SHP77 (cell line): ENCODE measurements at places on chromosomes 5 and 9.

- DNase-seq: no peak
Observed at GRCh38 chr5:153517241-153517611, 26.8 kb downstream of the GRIA1 start.

DNA sequence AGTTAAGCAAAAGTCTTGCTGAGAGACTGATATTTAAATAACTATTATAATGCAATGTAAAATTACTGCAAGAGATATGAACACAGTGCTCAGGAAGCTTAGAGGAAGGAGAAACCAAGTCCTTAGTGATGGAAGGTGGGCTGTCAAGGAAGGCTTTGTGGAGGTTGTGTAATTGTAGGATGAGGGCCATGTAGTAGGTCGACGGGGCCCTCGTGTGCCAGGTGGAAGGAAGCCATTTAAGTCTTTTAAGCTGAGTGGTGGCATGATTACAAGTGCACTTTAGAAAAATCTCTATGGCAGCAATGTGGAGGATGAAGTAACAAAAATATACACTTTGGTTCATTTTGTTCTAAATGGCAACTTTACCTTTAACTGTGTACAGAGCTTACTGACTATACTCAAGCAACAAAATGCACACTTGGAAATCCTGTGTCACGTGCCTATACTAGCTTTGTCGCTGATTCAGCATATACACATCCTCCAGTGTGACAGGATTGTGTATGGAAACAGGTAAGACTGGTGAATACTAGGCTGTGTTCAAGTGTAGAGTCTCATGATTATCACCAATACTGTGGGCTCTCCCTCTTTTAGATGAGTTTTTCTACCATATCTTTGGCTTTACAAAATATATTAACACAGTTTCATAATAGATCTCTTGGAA, 78.6 kb downstream of the TMC1 start:
- no peak for DNase-seq

- no peak for DNase-seq
Observed at GRCh38 chr5:180433032-180433422, 61.2 kb upstream of the CNOT6 start.

GRCh38 chr9:95722141-95722540, 153.3 kb upstream of the ERCC6L2 start:
- DNase-seq: no peak

- DNase-seq: no peak
Observed at GRCh38 chr9:137300567-137301080, 1.4 kb downstream of the NRARP start.

- peak; percentile 89 for DNase-seq
Observed at GRCh38 chr9:136903041-136903554, 16.8 kb downstream of the TRAF2 start.

- no peak for DNase-seq
Observed at GRCh38 chr5:78317515-78317914, 23.0 kb upstream of the AP3B1 start.

- DNase-seq: no peak
Observed at GRCh38 chr5:1879292-1880263, 3.1 kb downstream of the IRX4 start.

- no peak for DNase-seq
Observed at GRCh38 chr9:92642041-92642451, 27.9 kb downstream of the IPPK start.

DNA sequence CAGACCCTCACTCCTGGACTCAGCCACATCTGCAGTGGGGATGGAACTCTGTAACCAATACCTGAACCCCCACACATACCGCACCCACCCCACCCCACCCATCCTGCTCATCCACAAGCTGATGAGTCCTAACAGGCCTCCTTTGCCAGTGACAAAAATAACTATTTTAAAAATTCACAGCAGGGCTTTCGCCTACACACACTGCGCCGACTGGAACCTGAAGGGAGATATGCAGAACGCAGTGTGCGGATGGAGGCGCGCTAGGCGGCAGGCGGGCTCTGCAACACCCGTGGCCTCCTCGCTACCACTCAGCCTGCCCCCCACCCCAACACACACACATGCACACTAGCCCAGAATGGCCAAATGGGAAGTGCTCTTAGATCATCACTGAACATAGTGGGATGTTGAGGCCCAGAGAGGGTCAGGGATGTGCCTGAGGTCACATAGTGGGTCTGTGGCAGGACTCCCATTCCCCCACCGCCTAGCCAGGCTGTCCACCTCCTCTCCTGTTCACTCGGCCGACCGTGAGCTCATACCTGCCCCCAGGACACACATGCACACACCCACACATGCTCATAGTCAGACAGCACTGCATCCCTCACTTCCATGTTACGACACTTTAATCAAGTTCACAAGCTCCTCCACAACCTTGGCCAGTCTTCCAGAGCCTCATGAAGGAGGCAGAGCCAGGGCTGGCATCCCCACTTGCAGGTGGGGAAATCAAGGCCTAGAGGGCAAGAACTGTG, 6.3 kb upstream of the CAMK2A start:
- no peak for DNase-seq

GRCh38 chr5:131999041-131999440, 12.4 kb downstream of the ACSL6 start:
- DNase-seq: no peak

DNA sequence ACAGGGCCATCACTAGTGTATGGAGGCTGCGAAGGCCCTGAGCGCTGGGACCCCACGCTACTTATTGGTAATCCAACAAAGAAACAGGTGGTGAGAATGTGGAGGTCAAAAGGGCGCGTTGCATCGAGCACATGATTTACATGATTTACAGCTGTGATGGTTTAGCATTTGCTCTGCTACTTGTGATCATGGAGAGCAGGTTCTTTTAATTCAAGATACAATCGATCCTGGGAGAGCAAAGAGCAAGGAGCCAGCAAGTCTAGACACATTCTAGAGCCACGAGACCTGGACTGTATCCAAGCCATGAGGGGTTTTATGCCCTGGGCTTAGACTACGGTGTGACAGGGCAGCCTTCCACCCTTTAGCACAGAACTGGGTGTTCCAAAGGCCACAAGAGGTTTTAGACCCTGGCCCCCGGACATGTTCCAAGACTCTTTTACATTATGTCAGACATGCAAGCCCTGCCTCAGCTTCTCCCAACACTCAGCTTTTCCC, 47.0 kb upstream of the CLK4 start:
- DNase-seq: no peak

DNA sequence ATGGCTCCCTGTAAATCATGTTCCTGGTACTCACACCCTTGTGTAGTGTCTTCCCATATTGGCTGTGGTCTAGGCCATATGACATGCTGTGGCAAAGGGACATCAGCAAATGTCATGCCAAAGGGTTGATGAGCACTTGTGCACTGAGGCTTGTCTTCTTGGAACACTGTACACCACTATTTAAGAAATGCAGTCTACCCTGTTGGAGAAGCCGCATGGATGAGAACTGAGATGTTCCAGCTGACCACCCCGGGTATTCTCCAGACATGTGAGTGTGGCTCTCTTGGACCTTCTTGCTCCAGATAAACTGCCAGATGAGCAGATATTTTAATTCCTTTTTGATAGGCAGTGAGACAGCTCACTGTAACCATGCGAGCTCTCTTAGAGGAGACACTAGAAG, 20.5 kb upstream of the NPR3 start:
- DNase-seq: no peak

- no peak for DNase-seq
Observed at GRCh38 chr5:6328173-6328572, 50.2 kb downstream of the MED10 start.

DNA sequence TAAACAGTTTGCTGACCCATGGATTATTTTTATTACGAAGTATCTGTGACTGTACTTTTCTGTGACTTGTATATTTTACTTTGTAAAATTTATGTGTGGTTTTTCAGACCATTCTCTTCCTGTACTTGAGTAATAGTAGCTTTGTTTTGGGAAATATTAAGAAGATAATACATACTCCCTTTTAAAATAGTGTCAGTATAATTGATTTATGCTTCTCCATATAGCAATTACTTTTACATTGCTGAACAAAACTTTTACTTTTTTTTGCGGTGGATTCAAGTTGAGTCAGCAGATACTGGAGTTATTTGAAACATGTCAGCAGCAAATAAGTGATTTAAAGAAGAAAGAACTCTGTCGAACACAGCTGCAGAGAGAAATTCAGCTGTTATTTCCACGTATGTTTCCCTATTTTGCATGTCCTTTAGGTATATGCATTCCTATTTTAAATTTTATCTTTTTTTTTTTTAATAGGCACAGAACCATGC, 28.4 kb downstream of the TENT2 start:
- DNase-seq: no peak

- no peak for DNase-seq
Observed at GRCh38 chr5:149046196-149046829, 16.5 kb downstream of the SH3TC2 start.

- no peak for DNase-seq
Observed at GRCh38 chr9:135222881-135223760, 135.7 kb downstream of the OLFM1 start.

- no peak for DNase-seq
Observed at GRCh38 chr5:16681876-16682275, 65.1 kb upstream of the RETREG1 start.

- DNase-seq: no peak
Observed at GRCh38 chr9:4798281-4799032, 5.7 kb downstream of the RCL1 start.

DNA sequence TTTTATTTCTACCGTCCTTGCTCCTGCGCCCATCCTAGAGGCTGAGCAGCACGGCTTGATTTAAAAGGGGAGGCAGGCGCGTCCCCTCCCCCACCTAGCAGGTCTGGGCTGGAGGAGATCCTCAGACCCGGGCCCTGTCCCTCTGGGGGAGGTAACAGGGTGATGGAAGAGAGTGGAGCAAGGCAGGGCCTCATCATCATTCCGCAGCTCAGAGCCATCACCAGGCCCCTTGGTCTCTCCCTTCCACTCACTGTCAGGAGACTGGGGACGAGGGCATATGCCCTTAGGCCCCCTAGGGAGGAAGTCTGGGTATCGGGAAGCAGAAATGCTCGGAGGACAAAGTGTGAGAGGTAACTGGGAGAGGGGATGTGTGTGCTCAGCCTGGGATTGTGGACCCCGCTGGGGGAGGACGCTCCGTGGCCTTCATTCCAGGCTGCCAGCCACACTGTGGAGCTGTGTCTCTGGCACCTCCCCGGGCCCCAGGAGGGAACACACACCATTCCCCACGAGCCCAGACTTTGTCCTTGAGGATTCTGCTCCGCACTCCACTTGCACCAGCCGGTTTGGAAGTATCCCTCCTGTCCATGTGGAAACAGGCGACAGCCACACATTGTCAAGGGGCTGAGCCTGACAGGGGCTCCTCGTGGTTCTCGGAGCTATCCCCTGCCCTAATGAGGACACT, 761 bp downstream of the REEP2 start:
- DNase-seq: no peak

GRCh38 chr9:89046832-89047231, 55.6 kb downstream of the S1PR3 start:
- no peak for DNase-seq

- no peak for DNase-seq
Observed at GRCh38 chr5:72988769-72989168, 32.9 kb downstream of the FCHO2 start.

GRCh38 chr9:100759215-100759614, 181.3 kb downstream of the CAVIN4 start:
- DNase-seq: no peak

GRCh38 chr5:170142196-170142595, 36.5 kb downstream of the FOXI1 start:
- DNase-seq: no peak

GRCh38 chr9:136858452-136858843, 6.3 kb downstream of the MAMDC4 start:
- no peak for DNase-seq

GRCh38 chr5:171702135-171702770, 83.4 kb upstream of the SMIM23 start:
- no peak for DNase-seq

GRCh38 chr9:128078504-128079434, 10.7 kb downstream of the SLC25A25 start:
- DNase-seq: no peak

DNA sequence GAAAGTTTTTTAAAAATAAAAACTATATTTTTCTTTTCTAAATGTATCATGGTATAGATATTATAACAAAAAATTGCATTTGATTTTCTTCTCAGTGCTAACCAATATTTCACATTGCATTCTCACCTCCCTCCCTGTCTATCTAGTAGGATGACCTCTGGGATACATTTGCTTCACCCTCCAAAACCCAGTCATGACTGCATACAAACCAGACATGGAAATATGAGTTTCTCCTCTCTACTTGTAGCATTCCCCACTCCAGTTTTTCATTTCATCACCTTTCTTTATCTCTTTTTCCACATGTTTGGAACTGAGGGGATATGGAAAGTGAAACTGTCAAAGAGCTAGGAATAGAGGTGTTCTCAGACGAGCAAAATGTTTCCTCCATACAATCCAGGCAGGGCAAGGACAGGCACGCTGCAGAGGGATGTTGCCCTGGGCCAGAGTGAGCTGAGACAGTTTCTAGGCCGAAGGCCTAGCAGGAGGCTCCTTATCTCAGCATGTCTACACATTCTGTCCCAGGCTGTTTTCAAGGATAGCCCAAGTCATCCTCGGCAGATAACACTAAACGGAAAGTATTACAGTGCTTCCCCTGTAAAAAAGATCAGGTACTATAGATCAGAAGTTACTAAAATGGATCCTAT, 46.7 kb downstream of the MEF2C start:
- DNase-seq: no peak

- DNase-seq: no peak
Observed at GRCh38 chr5:12614608-12615007, 710.4 kb upstream of the CTNND2 start.

DNA sequence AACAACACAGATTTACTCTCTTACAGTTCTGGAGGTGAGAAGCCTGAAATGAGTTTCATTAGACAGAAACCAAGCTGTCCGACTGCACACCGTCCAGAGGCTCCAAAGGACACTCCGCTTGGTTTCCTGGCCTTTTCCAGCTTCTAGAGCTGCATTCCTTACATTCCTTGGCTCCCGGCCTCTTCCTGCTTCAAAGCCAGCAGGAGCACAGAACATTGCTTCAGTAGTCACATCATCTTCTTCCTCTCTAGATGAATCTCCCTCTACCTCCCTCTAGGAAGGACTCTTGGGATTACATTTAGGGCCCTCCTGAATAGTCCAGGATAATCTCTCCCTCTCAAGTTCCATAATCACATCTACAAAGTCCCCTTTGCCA, 213.3 kb downstream of the CDK5RAP2 start:
- no peak for DNase-seq

- DNase-seq: no peak
Observed at GRCh38 chr5:81256766-81257165, 23.6 kb downstream of the CKMT2 start.

DNA sequence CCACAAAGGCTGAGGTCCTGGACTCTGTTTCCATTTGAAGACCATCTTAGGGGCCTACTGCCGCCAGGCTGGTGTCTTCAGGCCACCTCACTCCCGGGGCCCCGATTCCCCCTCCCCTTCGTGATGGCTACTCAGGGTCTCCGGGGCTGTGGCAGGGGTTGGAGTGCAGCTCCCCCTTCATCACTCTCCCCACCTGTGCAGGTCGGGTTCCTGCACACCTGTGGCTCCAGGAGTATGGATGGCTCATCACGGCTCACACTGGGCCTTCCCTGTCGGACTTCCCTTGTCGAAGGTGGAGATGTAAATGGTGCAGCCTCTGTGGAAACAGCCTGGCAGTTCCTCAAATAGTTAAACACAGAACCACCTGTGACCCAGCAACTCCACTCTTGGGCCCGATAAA, 11.9 kb downstream of the LCN9 start:
- DNase-seq: no peak
